Activated gamma-delta T cell (primary cell): ENCODE measurements at places on chromosomes 7 and 10.

- no peak for DNase-seq
Observed at GRCh38 chr7:25459057-25459456, 230.8 kb upstream of the NPVF start.

DNA sequence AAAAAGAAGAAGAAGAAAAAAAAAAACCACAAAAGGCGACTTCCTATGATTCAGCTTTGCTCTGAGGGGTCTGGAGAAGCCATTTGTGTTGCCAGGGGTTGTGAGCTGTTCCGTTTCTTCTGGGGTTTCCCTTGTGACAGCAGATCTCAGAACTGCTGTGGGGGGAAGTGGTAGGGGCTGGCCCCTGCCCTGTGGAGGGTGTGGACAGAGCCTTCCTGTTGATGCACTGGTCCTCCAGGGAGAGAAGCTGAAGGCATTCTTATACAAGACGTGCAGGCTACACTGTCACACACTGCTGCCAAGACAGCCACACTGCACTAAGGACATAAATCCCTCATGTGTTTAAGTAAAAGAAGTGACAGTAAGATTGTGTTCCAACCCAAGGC, 17.3 kb upstream of the CSGALNACT2 start:
- DNase-seq: no peak

GRCh38 chr10:1715821-1716220, 21.5 kb downstream of the ADARB2 start:
- no peak for DNase-seq

DNA sequence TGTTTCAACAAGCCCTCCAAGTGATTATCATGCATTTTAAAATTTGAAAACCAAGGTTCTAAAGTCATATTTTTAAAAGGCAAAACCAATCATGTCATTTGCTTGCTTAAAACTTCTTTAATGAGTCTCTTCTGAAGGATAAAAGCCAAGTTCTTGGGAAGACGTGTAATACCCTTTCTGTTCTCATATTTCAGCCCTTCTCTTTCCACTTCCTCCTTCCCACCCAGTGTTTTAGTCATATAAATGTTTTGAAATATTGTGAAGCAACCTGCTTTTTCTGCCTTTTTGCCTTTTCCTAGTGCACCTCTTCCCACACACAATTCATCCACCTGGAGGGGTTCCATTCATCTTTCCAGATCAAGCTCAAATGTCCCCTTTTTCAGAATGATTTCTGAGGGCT, 211.1 kb upstream of the LRRTM3 start:
- DNase-seq: no peak

DNA sequence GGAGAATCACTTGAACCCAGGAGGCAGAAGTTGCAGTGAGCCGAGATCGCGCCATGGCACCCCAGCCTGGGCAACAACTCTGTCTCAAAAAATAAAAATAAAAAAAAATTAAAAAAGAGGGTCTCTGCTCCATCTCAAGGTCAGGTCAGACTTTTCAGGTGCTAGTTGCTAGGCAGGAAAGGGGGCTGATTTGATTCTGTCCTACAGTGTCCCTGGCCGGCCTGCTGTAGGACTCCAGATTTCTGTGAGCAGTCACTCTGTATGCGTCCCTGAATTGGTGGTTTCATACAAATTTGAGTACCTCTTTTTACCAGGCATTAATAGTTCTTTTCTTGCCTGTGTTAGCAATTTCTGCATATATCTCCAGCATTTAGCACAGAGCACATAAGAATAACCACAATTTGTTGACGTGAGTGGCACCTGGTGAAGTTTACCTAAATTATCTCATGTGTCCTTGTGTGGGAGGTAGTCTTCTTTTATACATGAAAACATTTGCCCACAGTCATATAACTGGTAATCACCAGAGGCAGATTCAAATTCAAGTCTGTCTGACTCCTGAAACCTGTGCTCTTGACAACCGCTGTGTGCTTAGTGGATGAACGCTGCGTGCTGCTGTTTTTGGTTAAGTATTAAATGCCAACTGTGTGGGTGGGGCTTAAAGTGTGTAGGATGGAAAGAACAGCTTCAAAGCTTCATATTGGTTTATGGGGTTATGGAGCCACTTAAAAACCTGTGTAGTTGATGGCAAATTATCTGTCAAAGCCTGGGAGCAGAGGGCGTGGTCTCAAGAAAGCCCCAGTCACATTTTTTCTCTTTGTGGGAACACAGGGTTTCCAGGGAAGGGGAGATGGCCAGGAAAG, 3.2 kb upstream of the ZNF775 start:
- DNase-seq: no peak
